ENCODE measurements at places on chromosomes 4 and X.

DNA sequence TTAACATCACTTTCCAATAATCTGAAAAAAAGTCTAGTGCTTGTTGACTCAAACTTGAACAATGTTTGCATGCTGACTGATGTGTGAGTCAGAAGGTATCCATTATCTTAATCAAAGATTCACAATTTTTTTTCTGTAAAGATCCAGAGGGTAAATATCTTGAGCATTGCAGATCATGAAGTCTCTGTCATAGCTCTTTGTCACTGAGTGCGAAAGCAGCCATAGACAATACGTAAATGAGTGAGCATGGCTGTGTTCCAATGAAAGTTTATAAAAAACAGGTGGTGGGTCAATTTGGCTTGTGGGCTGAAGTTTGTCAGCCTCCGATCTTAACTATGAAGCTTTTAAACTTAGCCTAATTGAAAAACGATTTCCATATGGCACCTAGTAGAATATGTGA lies 37.7 kb downstream of the NHS start:
- no peak for DNase-seq

DNA sequence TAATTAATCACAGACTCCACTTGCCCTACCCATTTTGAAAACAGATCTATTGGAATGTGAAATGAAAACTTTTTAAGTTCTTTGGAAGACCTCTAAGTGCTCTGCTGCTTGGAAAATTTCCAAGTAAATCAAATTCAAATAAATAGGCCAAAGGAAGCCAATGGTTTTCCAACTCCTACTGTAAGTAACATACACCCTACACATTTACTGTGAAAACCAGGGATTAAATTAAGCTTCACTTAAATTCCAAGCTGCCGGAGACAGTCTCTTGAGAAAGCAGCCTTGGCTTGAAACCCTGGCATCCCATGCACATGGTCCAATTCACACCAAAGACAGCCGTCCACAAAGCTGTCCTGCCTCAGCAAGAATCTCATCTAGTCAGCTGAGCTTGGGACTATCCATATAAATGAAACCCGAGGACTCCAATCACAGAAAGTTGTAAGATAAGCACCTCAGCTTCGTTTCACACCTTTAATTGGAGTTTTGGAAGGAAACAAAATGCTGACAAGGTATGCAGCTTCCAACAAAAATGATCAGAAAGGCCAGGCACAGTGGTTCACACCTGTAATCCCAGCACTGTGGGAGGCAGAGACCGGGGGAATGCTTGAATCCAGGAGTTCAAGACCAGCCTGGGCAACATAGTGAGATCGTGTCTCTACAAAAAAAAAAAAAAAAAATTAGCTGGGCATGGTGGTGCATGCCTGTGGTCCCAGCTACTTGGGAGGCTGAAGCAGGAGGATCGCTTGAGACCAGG lies 88.6 kb downstream of the APBB2 start:
- no peak for DNase-seq

- no peak for DNase-seq
These were observed 73.9 kb upstream of the PLAC1 start for GRCh38 chrX:134732152-134732551.

DNA sequence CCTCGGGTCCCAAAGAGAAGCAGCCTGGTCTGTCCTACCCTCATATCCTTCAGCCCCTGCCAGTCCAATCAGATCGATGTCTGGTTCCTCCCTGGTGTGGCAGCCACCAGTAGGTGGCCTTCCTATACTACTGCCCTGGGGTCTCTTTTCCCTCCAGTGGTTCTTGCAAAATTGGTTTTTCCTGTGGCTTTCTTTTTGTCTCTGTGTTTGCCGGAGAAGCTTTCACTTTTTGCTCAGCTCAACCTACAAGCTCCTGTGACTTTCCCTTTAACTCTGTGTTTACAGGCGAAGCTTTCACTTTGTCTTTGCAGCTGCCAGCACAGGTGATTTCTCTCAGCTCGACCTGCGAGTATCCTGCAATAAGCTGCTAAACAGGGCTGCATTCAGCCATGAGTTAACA lies 46.8 kb downstream of the UGT2A3 start:
- no peak for DNase-seq

DNA sequence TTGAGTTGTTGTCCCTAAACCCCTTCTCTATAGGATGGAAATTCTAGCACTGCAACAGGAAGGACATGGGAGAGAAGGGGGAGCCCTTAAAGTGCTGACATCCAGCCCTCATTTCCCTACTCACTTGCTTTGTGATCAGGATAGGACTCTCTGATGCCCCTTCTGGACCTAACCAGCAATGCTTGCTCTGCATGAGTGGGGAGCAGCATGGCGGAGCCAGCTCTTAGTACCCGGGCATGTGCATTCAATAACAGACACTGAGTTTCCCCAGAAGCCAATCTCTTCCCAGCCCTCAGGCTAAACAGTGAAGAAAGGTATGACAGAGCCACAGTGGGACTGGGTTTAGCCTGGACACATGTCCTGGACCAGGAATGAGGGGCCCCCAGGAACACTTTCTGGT lies 14.0 kb downstream of the SOD3 start:
- no peak for DNase-seq

GRCh38 chr4:161920304-161921052 lies 243.3 kb downstream of the FSTL5 start:
- no peak for DNase-seq

DNA sequence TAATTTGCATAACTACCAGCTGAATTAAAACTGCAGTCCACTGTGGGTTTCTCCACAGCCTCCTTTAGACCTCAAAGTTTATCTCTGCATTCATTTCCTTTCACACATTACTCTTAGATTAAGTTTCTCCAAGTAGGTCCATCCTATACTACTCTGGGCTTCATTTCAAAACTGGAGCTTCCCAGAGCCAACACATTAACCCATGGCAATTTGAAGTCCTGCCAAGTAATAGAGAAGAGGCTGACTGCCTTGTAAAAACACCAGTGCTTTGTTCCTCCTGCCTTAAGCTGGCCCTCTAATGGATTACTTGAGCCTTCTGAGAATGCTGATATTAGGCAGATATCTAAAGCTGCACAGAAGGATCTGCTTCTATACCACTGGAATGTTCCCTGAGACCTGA lies 997.2 kb upstream of the SLIT2 start:
- DNase-seq = no peak

- DNase-seq = no peak
These were observed 358.5 kb downstream of the SPOCK3 start for GRCh38 chr4:166875821-166876220.

DNA sequence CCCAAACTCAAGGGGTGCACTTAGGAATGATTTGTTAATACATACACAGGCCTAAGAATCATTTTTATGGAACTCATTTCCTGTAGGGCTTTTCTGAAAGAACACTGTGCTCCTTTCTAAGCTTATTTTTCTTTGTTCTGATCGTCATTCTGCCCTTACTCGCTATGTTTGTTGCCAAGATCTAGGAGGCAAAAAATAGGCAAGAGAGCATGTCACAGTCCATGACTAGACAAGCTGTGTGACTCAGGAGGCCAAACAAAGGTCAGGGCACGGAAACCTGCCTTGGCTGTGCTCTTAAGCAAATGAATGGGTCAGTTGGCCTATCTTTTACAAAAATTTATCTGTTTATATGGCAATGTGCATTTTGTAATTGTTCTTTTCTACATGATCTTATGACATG lies 42.5 kb upstream of the C1GALT1C1 start:
- no peak for DNase-seq

- DNase-seq = no peak
These were observed 105.9 kb upstream of the HPGD start for GRCh38 chr4:174628191-174628590.

- no peak for DNase-seq
These were observed 176.2 kb downstream of the GABRB1 start for GRCh38 chr4:47207555-47207954.

DNA sequence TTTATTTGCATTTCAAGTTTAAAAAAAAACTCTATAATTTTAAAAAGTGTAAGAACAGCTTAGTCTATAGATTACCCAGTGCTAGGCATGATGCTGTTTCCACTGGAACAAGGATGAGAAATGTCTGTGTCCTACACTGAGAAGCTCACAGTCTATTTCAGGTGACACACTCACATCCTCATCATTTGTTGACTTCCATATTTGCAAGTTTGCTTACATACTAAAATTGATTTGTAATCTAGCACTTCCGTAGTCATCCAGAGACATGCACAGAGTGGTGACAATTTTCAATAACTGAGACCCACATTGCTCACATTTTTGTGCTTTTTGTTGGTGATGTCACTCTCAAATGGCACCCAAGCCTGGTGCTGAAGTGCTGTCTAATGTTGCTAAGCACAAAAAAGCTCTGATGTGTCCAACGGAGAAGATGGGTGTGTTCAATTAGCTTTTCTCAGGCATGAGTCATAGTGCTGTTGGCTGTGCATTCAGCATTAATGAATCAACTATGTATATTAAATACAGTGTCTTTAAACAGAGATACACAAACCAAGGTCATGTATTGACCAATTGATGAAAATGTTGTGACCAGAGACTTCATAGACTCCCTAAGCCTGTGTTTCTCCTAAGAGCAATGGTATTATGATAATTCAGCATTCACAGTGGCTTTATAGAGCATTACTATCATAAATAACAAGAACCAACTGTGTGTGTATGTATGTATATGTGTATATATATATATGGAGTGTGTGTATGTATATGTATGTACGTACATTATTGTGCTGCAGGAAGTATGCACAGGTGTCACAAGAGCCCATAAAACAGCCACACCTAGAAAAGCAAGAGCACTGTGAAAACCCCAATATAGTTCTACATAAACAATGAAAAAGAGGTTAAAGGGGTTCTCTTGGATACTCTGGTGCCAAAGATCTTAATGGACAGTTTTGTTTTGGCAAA lies 31.2 kb upstream of the VCX3B start:
- no peak for DNase-seq

GRCh38 chrX:21457718-21458117 lies 83.5 kb downstream of the CNKSR2 start:
- DNase-seq = no peak

DNA sequence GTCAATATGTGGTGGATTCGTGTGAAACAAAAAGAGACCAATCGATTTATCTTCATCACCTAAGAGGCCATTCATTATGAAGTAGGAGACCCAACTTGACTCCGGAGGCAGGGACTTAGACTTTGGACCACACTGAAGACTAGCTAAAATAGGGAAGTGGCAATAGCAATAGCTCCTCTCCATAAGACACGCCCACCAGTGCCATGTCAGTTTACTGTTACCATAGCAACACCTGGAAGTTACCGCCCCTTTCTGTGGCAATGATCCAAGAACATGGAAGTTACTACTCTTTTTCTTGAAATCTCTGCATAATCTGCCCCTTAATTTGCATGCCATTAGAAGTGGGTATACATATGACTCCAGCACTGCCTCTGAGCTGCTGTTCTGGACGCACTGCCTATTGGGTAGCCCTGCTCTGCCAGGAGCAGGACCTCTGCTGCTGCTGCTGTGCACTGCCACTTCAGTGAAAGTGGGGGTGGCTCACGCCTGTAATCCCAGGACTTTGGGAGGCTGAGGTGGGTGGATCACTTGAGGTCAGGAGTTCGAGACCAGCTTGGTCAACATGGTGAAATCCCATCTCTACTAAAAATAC lies 163.2 kb downstream of the PRKX start:
- no peak for DNase-seq

DNA sequence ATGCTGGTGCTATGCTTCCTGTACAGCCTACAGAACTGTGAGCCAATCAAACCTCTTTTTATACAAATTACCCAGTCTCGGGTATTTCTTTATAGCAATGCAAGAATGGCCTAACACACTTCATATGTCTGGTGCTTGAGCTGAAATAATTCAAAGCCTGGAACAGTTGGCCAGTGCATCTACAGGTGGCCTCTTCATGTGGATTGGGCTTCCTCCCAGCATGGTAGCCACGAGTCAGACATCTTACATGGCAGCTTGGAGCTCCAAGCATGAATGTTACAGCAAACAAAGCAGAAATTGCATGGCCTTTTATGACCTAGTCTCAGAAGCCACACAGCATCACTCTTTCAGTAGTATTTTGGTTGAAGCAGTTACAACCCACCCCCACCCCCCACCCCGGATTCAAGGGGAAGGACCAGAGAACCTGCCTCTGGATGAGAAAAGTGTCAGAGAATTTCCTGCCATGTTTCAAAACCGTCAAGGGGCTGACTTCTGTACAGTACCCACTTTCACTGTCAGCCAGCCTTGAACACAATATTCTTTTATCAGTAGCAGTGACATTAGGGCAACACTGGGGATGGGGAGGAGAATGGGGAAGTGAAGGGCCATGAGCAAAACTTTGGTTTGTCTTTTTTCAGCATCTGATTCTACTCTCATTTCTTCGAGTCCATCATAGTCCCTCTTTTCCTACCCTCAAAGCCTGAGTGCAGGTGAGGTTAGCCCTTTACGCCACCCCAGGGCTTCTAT lies 368.7 kb downstream of the BCOR start:
- no peak for DNase-seq

GRCh38 chr4:80500613-80501012 lies 165.1 kb downstream of the CFAP299 start:
- DNase-seq = no peak

GRCh38 chr4:182338063-182338462 lies 94.9 kb downstream of the TENM3 start:
- no peak for DNase-seq

GRCh38 chrX:17919896-17920446 lies 58.9 kb upstream of the RAI2 start:
- DNase-seq = no peak

- no peak for DNase-seq
These were observed 44.3 kb downstream of the RASGEF1B start for GRCh38 chr4:81427344-81427821.

DNA sequence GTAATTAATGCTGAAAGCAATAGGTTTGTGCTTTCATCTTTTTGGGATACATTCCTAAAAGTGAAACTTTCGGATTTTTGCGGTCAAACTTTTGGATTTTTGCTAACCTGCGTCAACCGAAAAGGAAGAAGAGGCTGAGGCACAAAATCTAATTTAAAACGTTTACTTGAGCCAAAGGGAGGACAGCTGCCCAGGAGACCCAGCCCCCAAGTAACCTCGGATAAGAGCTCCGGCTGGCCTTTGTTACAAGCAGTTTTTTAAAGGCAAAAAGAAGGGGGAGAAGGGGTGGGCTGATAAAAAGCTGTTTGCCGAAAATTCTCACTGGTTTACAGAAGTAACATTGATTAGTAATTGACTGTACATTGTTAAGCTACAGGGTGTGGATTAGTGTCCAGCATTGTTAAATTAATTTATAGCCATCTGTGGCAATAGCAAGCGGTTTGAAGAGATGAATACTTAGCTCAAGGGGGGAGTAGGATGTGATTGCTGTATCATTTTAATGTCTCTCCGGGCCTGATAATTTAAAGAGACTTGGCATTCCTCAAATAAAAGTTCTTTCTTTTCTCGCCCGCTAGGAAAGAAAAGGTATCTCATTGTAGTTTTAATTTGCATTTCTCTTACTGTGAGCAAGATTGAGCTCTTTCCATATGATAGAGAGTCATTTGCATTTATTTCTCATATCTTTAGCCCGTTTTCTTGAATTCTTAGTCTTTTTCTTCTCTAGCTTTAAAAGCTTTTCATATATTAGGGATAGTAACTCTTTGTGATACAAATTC lies 59.1 kb upstream of the USP9X start:
- DNase-seq = no peak

- DNase-seq = no peak
These were observed 10.0 kb upstream of the MTM1 start for GRCh38 chrX:150558424-150558823.

GRCh38 chr4:35912174-35912573 lies 332.1 kb downstream of the ARAP2 start:
- no peak for DNase-seq

- DNase-seq = no peak
These were observed 50.5 kb upstream of the UGT2B4 start for GRCh38 chr4:69546134-69546765.

All from activated T-helper 9 cell treated with anti-CD3 and anti-CD28 coated beads, Interleukin-2, amount 50 U/mL, for 16 hours (primary cell).